GM12892 (cell line): ENCODE measurements at places on chromosomes 6 and 20.
A peak's percentile ranks its signal among the peaks of the same experiment; 100 is the strongest.

DNA sequence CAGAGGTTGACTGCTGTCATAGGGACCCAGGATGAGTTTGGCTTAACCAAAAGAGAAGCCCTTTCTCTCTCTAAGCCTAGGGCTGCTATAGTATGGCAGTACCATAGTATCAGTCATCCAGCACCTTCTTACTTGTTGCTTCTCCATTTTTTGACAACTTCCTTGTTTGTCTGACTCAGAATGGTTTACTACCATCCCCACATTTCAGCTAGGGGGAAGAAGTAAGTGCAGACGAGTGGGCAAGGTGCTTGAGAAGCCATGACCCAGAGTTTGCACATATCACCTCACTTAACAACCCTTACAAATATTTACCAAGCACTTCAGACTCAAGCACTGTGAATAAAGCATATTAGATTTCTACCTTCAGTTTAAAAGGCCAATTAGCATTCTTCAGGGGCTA, 289.9 kb upstream of the TSHZ2 start:
- DNase-seq, result no peak

- DNase-seq, result peak; percentile 29
Measured at GRCh38 chr6:156780102-156780641, 3.0 kb downstream of the ARID1B start.

GRCh38 chr6:53119349-53119748, 29.3 kb downstream of the GCM1 start:
- no peak for DNase-seq

- no peak for DNase-seq
Measured at GRCh38 chr6:36386495-36387439, 702 bp downstream of the ETV7 start.

GRCh38 chr6:168124921-168125320, 45.9 kb upstream of the FRMD1 start:
- no peak for DNase-seq

DNA sequence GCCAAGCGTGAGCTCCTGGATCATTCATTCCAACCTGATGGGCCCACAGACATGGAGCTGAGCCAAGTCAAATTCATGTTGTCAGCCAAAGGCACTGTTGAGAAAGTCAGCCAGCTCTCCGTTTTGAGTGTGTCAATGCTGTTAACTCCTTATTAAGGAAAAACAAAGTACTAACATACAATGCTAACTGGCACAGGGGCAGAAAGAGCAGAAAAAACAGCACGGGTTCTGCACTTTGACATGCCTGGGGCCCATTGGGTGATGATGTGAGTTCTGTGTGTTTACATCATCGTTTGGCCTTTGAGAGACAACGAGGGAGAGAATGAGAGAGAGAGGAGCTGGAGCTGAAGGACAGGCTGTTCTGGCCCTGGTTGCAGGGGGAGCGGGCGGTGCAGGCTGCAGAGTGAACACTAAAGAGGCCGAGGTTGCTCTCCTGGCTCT, 85.9 kb downstream of the SMOC2 start:
- DNase-seq, result no peak

DNA sequence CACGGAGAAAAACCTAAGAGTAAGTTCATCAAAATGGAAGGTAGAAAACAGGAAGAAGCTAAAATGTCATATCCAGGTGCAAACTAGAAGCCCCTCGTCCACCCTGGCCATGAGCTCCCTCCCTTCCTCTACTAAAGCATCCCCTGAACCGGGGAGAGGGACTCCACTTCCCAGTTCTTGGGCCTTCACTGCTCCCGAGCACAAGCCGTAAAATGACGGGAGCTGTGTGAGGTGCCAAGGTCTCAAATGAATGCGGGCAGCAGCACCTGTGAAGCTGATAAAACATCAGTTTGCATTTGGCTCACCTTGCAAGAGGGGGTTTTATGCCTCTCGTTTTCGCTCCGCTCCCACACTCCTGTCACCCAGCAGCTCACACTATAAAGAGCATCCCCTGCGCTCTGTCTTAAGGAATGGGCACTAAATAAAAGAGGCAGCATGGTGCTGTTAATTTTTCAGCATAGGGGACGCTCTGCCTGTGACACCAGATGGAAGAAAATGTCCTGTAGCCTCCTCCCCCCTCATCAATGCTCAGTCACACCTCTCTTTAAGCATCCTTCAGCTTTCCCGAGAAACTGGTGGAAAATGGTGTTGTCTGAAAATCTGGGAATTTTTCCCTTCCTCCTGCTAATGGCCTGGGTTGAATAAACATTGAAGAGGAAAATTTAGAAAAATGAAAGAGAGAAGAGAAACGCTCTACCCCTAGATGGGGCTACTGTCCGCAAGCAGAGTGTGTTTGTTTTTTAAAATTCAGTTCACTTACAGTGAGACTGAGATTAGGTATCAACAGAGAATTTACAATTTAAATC, 563.0 kb upstream of the AGPAT4 start:
- DNase-seq, result no peak

DNA sequence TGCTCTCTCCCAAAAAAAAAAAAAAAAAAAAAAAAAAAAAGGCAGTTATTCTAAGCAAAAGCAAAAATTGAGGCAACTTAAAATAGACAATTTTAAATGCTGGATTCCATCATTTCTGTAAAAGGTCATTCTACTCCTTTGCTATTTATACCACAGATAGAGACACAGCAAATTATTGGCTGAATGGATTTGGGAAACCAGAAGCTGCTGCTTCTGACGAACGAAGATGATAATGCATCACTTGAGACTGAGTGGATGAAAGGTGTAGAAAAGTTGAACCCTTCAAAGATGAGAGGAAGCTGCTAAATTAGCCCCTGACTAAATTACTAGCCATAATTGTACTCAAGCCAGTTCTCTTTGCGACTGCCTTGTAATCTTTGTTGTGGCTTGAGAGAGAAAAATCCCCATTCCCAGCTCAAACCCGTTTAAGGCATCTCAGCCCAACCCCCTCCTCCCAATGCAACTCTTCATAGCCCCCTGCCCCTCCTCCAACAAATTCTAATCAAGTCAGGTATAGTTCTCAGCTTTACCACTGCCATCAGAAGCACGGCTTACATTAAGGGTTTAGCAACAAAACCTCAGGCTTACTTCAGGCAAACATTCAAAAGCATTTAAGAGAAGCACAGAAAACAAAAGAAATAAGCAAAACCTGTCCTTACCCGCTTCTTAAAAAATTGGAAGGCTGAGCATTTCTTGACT, 1.0 kb downstream of the SGK1 start:
- DNase-seq, result no peak

- DNase-seq, result no peak
Measured at GRCh38 chr6:147538821-147539220, 30.3 kb downstream of the SAMD5 start.

- no peak for DNase-seq
Measured at GRCh38 chr6:155333414-155333813, 19.1 kb upstream of the TFB1M start.

DNA sequence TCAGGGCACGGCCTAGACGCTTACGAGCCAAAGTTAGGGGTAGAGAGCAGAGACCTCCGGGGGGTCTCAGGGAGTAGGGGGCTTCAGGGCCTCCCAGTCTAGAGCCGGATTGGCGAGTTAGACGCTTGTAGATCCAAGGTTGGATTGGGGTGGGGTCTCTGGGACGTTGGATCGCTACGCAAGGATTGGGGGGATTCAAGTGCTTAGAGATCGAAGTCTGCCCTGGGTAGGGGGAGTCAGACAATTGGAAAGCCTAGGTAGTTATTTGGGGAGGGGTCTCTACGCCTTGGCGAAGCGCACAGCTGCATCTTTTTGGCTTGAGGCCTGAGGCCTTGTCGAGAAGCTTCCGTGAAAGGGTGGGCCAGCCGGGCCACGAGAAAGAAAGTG, 469 bp downstream of the STX16 start:
- DNase-seq, result no peak

- DNase-seq, result no peak
Measured at GRCh38 chr20:33423141-33423834, 20.3 kb downstream of the SNTA1 start.

DNA sequence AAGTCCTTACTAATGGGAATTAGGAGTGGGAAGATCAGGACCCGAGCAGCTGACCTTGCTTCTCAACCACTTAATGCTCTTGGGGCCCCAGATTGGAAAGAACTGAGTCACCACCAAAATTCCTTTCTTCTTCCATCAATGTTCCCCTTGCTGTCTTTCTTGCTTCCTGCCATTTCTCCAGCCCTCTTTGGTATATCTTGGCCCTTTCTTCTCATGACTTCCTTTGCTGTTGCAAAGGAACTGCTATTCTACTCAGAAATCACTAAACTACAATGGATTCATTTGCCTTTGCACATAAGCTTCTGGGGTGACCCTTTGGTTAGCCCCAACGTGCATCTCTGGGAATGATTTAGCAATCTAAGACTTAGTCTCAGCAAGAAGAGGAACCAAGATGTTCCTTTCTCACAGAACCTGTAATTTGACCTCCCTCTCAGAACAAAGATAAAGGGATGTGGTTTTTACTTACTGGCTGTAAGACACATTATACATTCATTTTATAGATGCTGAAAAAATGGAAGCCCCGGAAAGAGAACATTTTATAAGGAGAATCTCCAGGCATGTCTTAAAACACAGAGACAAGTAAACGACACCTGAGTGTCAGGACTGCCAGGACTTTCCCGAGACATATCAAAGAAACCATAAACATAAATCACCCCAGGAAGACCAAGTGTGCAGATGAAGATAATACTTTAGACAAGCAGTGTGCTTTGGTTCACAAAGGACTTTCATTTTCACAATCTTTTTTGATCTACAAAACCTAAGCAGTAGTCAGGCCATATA, 99.0 kb upstream of the TNFAIP3 start:
- peak; percentile 13 for DNase-seq

DNA sequence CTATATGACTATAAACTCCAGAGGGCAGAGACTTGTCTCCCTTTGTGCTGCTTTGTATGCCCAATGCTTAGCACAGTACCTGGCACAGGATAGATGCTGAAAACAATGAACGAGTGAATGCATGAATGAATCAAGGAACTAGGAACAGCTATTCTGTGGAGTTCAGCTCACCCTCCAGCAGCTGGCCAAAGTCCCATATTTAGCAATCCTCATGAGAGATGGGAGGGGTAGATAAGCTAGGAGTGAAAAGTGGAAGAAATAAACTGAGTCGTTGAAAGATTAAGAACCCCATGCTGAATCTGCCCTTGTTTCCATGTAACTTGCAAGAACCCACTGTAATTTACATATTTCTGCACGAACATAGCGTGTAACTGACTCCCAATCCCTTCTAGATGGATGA, 106.5 kb downstream of the MAFB start:
- DNase-seq, result no peak

DNA sequence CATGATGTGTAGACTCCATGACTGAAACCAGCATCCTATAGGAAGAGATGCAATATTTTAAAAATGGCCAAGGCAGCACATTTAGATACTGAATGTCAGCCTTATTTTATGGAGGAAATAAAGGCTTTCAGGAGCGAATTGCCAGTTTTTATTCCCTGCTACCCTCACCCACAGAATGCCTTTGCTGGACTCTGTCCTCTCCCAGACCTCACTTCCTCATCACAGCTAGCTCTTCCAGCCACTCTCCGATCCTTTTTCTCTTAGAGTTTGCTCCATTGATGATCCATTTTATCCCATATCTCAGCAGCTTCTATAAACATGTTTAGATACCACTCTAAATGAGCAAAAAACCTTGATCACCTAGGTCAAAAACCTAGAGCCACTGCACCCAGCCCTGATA, 137.7 kb downstream of the LRRC1 start:
- DNase-seq, result no peak

GRCh38 chr6:81241126-81242041, 511.1 kb downstream of the TENT5A start:
- no peak for DNase-seq

DNA sequence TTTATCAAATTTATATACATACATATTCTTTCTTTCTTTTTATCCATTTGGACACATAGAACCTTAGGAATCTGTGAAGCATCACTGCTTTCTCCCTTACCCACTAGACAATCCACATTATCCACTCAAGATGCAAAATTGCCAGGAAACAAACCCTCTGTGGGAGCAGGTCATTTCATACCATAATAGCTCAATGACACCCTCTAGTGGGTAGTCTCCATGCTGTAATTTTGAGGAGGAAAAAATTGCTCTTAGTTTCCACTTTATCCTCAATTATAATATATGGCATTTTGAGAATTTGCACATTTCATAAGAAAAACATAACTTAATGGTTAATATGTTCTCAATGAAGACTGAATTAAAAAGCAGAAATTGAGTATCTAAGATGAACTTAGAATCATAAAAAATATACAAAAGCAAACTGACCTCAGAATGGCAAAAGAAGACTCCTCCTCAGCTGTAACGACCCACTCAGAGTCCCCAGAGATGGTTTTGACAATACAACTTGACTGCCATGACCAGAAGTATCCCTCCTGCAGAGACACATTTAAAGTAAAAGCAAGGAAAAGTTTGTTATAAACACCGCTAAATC, 164.1 kb downstream of the FRK start:
- DNase-seq, result no peak

- DNase-seq, result no peak
Measured at GRCh38 chr6:87847135-87847829, 145.2 kb upstream of the AKIRIN2 start.

DNA sequence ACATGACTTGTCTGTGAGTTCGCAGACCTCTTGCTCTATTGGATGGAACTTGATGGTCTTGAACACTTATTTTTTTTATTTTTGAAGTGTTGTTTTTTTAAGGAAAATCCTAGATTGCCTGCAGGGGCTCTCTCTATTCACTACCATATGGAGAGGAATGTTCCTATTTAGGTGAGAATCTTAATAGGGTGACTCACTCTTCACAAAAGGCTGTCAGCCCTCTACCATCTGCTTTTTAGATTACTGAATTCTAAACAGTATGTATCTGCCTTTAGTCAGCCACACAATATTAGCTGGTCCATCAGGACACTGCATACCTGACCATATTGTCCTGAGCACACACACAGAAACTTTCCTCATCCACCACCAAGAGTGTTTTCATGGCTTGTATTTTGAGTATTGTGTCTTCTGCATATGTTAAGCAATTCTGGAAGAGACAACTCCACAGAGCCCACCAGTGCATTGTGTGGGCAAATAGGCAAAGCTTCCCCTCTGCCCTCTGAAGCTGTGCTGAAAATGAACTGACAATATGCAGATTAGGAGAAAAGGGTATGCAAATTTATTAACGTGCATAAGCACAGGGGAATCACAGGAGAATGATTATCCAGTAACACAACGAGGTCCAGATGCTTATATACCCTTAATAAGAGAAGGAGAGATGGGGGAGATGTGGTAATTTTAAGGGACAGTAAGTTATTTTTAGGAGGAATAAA, 6.6 kb upstream of the BTBD9 start:
- no peak for DNase-seq

- no peak for DNase-seq
Measured at GRCh38 chr20:31705598-31706597, 16.8 kb downstream of the BCL2L1 start.
